T-cell (primary cell): ENCODE measurements at places on chromosomes 5 and 9. TPM values are rescaled to one million over a fixed set of nuclear protein-coding genes. Genes with fewer than 3 reads are reported as not detected.

Gene CORO2A
- total RNA-seq, result 12.4 TPM

Gene CDKN2A
- total RNA-seq, result 4.6 TPM

Gene PCDHA5
- total RNA-seq, result not detected

Gene PCDHGA2
- total RNA-seq, result not detected

Gene SLC25A2
- total RNA-seq, result not detected

- H3K36me3 ChIP-seq, result no peaks in the 10 kb centered on the region
- no peak overlapping the region for H3K4me3 ChIP-seq
- no peak overlapping the region for H3K27ac ChIP-seq
- DNase-seq, result no peak
- H3K4me1 ChIP-seq, result no peaks in the 10 kb centered on the region
These were observed 88.0 kb downstream of the TRIO start for GRCh38 chr5:14231156-14231555.

DNA sequence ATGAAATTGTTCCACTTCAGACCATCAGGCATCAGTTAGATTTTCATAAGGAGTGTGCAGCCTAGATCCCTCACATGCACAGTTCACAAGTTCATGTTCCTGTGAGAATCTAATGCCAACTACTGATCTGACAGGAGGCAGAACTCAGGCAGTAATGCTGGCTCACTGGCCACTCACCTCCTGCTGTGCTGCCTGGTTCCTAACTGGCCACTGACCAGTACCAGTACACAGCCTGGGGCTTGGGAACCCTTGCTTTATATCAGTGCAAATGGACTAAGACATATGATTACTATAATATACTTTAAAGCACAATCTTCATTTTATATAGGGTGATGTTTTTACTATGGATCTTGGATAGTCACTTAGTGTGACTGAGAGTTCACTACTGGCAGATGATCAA, 259.2 kb downstream of the SLCO4C1 start:
- DNase-seq, result no peak
- no peaks in the 10 kb centered on the region for H3K4me1 ChIP-seq
- no peaks in the 10 kb centered on the region for H3K27me3 ChIP-seq
- H3K36me3 ChIP-seq, result no peaks in the 10 kb centered on the region
- no peak overlapping the region for H3K27ac ChIP-seq

- no peak for DNase-seq
- no peak overlapping the region for H3K4me3 ChIP-seq
- no peaks in the 10 kb centered on the region for H3K4me1 ChIP-seq
- no peaks in the 10 kb centered on the region for H3K27me3 ChIP-seq
- no peaks in the 10 kb centered on the region for H3K36me3 ChIP-seq
These were observed 122.9 kb downstream of the BASP1 start for GRCh38 chr5:17340379-17340778.

GRCh38 chr5:18305288-18305924, 671.1 kb downstream of the TAF11L14 start:
- DNase-seq, result no peak
- H3K27ac ChIP-seq, result no peak overlapping the region
- H3K4me3 ChIP-seq, result no peak overlapping the region
- H3K4me1 ChIP-seq, result no peaks in the 10 kb centered on the region
- no peaks in the 10 kb centered on the region for H3K36me3 ChIP-seq
- H3K27me3 ChIP-seq, result no peaks in the 10 kb centered on the region

DNA sequence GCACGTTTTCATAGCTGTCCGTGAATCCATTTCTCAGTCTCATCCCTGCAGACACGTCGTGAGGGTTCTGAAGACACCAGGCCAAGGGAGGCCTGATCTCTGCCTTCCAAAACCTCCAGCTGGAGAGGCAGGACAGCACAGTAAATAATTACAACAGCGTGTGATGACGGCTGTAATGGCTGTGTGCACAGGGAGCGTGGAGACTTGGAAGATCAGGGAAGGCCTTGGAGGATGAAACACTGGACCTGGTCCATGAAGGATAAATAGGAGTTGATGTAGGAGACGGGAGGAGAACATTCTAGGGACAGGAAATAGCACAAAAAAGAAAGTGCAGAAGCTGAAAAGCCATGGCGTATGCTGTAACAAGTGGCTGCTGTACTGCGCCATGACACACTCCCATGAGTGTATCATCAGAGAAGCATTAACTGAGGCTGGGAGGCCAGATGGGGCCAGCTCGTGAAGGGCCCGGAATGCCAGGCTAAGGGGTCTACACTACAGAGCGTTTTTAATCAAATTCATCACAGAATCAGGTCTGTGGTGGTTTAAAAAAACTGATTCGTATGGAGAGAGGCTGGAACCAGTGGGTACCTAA, 97.2 kb downstream of the CRB2 start:
- no peak overlapping the region for H3K4me3 ChIP-seq
- H3K27me3 ChIP-seq, result no peaks in the 10 kb centered on the region
- DNase-seq, result no peak
- H3K27ac ChIP-seq, result no peak overlapping the region
- H3K36me3 ChIP-seq, result peaks cover 14% of the 10 kb centered on the region
- H3K4me1 ChIP-seq, result no peaks in the 10 kb centered on the region
